ENCODE measurements at places on chromosomes 4 and X.

DNA sequence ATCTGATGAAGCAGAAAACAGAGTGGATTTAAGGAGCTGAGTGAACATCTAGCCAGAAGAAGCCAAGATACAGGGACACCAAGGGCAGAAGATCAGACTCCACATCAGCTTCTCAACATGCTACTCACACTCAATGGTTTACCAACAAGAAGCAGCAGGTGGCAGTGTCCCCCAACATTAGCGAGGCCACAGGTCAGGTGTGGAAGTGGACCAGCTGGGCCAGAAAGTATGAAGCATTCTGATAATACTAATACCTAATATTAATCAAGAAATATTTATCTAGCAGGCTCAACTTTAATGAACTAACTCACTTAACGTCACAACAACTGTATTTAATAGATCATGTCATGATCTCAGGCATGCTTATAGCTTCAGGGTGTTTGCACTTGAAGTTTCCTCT lies 73.4 kb upstream of the TTC29 start:
- H3K4me3 ChIP-seq, result no peak overlapping the region
- no peak overlapping the region for H3K27ac ChIP-seq
- H3K27me3 ChIP-seq, result no peaks in the 10 kb centered on the region
- no peaks in the 10 kb centered on the region for H3K36me3 ChIP-seq
- peaks cover 12% of the 10 kb centered on the region for H3K4me1 ChIP-seq

DNA sequence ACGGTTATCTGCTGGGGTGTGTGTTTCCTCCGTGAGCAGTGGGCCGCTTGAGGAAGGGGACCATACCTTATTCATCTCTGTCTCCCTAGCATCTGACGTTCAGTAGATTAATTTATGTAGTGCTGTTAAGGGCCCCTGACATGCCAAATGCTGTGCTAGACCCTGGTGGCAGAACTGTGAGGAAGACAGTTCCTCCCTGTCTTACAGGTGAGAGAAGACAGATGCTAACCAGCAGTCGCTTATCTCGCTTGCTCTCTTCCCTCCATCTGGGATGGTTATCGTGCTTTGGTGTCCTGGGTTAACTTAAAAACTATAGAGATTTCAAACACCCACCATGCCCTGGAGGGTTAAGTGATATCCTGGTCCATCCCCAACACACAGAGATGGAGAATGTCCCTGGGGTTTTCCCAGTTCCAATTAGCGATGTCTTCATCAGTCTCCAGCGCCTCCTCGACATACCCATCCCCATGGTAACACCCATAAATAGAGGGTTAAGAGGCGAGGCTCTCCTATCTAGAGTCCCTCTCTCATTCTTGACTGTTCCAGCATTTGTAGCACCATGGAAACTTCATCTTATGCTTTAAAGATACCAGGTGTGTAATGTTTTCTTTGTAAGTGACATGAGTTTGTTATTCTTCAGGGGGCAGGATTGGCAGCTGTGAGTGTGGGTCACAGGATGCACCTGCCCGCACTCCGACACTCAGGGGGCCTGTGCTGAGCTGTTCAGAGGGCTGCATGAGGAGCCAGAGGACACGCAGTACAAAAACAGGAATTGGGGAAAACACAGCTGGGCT lies 135.2 kb downstream of the STK32B start:
- DNase-seq, result no peak
- H3K4me3 ChIP-seq, result no peak overlapping the region
- peaks cover 11% of the 10 kb centered on the region for H3K27me3 ChIP-seq
- no peaks in the 10 kb centered on the region for H3K36me3 ChIP-seq
- H3K4me1 ChIP-seq, result peaks cover 12% of the 10 kb centered on the region

DNA sequence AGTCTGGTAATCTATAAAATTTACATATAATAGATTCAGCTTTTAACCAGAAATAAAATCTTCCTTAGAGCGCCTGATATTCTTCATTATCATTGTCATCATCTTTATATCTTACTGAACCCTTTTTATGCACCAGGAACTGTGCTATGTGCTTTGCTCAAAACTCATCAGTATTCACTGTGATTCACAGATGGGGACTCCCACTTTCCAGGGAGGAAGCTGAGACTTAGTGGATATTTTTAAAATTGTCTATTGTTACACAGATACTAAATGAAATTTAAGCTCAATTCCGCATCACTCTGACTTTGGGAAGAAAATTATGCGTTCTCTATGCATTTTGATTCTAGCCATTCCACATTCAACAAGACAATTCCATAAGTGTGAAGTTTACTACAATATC lies 34.8 kb upstream of the SULT1E1 start:
- no peak for DNase-seq
- H3K4me3 ChIP-seq, result no peak overlapping the region
- H3K4me1 ChIP-seq, result no peaks in the 10 kb centered on the region
- H3K36me3 ChIP-seq, result no peaks in the 10 kb centered on the region

DNA sequence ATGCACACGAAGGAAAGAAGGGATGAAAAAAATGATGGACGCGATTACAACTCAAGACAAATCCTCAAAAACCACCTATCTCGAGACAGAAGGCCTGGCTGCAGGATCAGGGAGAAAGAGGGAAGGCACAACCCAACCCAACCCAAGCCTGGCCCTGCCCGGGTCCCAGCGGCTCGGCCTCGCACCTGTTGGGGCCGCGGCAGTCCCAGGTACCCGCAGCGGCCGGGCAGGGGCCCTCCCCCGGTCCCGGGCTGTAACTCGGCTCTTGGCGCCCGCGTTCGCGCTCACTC lies 464 bp downstream of the RASGEF1B start:
- H3K4me3 ChIP-seq, result peak overlapping the region; percentile 78
- H3K4me1 ChIP-seq, result peaks cover 41% of the 10 kb centered on the region
- H3K27me3 ChIP-seq, result peaks cover 18% of the 10 kb centered on the region
- DNase-seq, result no peak
- no peaks in the 10 kb centered on the region for H3K36me3 ChIP-seq

GRCh38 chr4:112321776-112322684 lies 24.9 kb downstream of the ALPK1 start:
- peak; percentile 72 for DNase-seq
- no peak overlapping the region for H3K4me3 ChIP-seq
- peaks cover 5% of the 10 kb centered on the region for H3K27me3 ChIP-seq
- no peaks in the 10 kb centered on the region for H3K36me3 ChIP-seq

GRCh38 chrX:130395341-130395740 lies 6.4 kb upstream of the RBMX2 start:
- H3K4me3 ChIP-seq, result no peak overlapping the region
- peaks cover 30% of the 10 kb centered on the region for H3K27me3 ChIP-seq
- H3K36me3 ChIP-seq, result no peaks in the 10 kb centered on the region

DNA sequence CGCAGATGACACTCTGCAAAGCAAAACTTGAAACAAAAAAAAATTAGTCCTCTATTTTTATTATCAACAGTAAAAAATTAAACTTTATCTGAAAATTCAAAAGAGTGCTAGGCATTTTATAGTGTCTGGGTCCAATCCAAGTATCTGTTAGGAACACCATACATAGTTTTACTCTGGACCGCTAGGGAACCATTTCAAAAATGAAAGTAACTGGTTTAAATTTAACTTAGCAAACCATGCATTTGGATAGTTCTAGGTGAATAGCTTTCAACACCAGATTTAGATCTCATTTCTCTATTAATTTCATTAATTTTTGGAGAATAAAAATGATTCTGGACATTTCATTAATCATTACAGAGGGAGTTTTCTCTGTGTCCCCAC lies 1.2 kb downstream of the KLKB1 start:
- H3K4me3 ChIP-seq, result no peak overlapping the region
- no peak for DNase-seq
- peaks cover 9% of the 10 kb centered on the region for H3K27me3 ChIP-seq
- peaks cover 35% of the 10 kb centered on the region for H3K36me3 ChIP-seq
- peaks cover 29% of the 10 kb centered on the region for H3K4me1 ChIP-seq

DNA sequence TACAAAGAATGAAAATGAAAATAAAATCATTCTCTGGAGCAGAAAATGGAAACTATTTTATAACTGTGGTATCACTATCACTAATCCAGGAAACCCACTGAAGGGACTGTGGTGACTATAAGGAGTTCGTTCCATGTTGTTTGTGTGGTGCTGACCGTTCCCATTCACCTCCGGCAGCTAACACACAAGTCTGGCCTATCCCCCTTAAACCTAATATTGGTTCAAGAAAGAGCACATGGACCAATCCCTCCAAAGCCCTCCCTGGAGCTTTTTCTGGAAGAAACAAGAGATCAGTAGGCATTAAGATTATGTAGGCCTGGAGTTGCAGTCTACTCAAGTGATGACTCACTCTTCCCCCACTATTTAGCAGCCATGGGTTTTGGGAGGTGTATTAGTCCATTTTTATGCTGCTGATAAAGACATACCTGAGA lies 25.9 kb upstream of the FAM241A start:
- no peak for DNase-seq
- peaks cover 4% of the 10 kb centered on the region for H3K4me1 ChIP-seq
- H3K4me3 ChIP-seq, result no peak overlapping the region
- H3K27ac ChIP-seq, result no peak overlapping the region
- peaks cover 7% of the 10 kb centered on the region for H3K36me3 ChIP-seq

Data from WTC11 (cell line).